ENCODE measurements at places on chromosomes 1 and 21. TPM values are rescaled to one million over a fixed set of nuclear protein-coding genes. Genes with fewer than 3 reads are reported as not detected.

The ERG gene
- 4.4 TPM for total RNA-seq

DNA sequence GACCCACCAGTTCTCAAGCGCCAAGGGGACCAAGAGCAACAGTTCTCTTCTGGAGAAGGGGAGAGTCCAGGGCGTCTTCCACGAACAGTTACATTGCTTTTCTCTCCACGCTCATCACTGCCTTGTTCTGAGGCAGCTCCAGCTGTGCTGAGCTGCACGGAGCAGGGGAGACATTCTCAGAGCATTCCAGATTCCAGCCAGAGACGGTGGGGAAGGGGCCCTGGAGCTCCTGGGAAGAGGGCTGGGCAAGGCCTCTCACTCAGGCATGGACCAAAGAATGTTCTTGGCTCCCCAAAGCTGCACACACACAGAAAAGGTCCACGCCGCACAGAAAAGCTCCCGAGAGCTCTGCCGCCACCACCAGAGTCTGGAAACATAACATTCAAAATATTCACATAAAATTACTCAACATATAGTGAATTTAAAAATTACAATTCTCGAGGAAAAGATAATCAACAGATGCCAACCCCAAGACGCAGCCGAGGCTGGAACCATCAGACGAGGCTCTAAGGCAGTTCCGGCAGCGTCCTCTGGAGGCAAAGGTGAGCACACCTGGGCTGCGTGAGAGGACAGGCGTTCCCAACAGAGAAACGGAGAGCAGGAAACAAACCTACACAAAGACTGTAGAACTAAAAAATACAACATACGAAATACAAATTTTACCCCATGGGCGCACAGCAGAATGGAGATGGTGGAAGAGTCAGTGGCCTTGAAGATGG lies 40.5 kb downstream of the UBE2G2 start:
- no peak for DNase-seq

- no peak for DNase-seq
Observed at GRCh38 chr1:70910013-70910412, 137.6 kb downstream of the PTGER3 start.

- DNase-seq: peak; percentile 95
Observed at GRCh38 chr1:21673277-21673780, 4.2 kb upstream of the RAP1GAP start.

GRCh38 chr1:243390162-243390791 lies 134.4 kb downstream of the SDCCAG8 start:
- no peak for DNase-seq

The FCRL6 gene
- not detected for total RNA-seq

GRCh38 chr1:236129306-236129705 lies 13.0 kb upstream of the GPR137B start:
- DNase-seq: no peak

DNA sequence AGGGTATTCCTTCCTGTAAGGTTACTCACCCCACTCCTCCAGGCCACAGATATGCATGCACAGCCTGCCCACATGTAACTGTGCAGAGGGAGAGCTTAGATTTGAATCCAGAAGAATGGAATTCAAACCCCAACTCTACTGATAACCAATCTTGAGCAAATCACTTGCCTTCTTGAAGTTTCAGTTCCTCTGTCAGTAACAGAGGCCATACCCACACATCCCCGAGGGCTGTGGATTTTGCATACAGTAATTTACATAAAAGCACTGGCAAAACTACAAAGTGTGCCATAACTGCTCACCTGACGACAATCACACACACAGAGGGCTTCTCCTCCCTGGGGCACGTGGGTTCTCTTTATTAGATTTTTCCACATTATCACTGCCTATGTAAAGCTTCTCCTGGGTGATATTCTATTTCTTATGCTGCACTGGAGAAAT lies 18.6 kb downstream of the CD247 start:
- no peak for DNase-seq

The ABCG1 gene
- total RNA-seq: 1.9 TPM

The KCNJ15 gene
- total RNA-seq: not detected

DNA sequence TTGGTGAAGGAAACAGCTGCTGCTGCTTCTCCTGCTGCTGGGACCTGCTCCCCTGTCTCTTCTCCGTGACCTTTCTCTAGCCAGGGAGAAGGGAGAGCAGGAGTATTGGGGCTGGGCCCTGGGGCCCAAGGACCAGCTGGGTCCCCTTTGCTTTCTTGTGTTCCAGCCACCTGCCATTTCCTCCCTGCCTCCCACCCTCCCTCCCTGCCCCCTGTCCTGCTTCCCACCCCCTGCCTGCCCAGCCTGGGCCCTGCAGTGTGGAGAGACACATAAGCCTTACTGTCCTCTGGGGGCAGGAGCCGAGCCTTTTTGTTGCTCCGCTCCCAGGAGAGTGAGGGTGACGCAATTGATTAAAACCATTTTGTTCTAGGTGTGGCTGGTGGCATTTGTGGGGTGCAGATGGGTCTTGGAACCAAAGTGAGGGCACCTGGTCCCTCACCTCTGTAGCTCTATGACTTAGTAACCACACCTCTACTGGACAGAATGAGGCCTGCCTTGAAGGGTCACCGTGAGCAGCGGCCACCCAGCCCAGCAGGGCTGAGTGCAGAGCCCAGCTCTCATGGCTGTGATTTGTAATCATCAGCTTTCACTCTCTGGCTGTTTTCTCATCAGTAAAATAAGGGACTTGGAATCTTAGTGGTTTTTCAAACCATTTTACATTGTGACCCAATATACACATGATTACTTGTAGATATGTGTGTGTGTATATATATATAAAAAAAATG lies 13.9 kb upstream of the TMEM222 start:
- DNase-seq: no peak

DNA sequence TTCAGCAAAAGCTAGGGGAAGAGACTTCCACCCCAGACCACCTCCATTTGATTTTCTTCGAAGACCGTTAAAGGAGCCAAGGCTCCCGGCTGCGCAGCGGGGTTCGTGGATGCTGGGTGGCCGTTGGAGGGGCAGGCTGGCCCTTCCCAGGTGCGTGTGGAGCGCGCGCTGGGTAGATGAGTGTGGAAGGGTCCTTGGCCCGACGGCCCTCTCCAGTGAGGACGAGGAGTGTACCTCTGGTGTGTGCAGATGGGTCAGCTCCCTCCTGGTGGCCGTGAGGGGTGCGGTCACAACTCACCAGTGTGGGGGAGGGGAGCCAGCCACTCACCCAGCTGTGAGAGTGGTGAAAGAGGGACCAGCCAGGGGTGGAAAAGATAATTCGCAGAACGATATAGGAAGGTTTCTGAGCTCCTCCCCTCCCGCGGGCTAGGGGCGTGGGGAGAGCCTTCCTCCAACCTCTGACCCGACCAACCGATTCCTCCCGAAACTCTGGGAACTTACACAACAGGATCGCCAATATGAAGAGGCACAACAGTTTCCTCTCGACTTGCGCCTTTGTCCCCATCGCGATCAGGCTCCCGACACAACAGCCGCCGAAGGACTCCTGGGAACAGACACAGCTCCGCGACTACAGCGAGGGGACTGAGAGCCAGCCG lies at the start of gene F11R:
Gene F11R (minus strand): TSS at position 644 of the 656 bp plus-strand sequence. CDS start 79 bp downstream, at position 565.
- no peak for DNase-seq

DNA sequence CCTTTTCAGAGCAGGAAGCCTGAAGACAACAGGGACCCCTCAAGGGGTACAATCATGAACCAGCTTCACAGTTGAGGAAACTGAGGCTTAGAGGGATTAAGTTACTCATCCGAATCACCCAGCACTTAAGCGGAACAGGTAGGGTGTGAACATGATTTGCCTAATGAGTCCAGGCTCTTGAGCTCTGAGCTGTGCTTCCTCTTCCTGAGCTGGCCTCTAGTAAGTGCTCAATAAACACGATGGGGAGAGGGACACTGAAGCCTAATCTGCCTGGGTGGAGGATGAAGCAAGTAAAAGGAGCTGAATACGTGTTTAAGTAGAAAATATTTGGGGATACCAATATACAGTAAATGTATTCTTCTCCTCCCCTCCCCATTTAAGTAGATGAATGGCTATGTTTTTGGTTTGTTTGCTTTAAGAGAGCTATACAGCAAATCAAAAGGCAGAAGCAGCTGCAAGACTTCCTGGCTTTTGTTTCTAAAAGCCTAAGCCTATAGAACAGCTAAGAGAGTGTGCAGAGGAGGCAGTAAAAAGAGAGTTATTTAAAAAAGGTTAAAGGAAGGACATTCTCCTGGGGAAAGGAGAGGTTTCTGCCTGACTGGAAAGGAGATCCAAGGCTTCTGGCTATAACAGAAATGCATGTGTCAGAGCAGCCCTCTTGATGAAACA lies 20.5 kb downstream of the STPG1 start:
- no peak for DNase-seq

The MAN1A2 gene
- 22.9 TPM for total RNA-seq

The UBE2Q1 gene
- total RNA-seq: 66.0 TPM

DNA sequence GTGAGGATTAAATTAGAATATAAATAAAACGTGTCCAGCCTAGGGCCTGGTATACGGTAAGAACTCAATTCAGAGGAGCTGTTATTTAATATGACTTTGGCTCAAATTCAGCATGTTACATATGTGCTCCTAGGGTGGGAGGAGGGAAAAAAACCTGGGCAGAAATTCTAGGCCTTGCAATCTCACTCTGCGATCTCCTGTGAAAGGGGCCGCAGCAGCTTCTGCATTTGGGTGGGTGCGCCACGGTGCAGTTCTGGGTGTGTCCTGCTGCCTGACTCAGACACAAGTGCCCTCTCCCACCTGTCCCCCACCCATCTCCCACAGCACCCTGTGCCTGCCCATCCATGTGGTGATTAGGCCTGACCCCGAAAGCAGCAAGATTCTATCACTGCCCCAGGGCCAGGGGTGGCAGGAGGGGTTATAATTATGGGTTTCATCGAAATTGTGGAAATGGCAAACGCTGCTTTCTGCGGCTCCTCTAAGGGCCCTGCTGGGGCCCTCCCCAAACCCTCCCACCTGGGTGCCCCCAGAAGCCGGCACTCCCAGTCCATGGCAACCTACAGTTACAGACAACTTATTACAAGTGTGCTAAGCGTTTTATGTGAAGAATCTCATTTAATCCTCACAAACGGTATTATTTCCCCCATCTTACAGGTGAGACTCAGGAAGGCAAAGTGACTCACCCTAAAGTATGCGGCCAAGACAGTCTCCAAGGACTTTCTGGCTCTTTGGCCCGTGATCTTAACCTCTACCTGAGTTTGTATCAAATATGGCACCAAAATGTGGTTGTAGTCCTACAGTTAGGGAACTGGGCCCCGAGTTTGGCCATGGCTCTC lies 25.5 kb upstream of the GRHL3 start:
- no peak for DNase-seq

GRCh38 chr1:18953731-18954231 lies 2.7 kb downstream of the IFFO2 start:
- DNase-seq: no peak

DNA sequence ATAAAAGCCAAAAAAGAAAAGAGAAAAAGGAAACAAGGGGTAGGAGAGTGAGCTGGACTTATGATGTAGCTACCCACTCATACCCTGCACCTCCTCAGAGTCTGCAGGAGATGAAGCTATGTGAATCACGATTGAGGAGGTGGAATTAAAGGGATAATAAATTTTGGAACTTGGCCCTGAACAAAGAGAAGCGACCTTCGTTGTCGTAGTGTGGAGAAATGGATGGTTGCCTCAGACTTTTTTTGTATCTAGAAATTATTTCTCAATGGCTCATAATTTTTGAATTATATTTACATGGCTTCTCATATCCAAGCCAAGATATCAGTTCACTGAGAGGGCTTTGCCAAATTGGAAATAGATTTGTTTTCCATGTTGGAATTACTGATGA lies 37.8 kb upstream of the SIPA1L2 start:
- peak; percentile 18 for DNase-seq

GRCh38 chr1:202034683-202035462 lies 24.5 kb downstream of the ELF3 start:
- peak; percentile 99 for DNase-seq

- peak; percentile 61 for DNase-seq
Observed at GRCh38 chr1:58908561-58909560, 125.0 kb upstream of the JUN start.

The CHRM3 gene
- 0.03 TPM for total RNA-seq

The GBP6 gene
- total RNA-seq: not detected

GRCh38 chr1:196598942-196599748 lies 9.1 kb downstream of the KCNT2 start:
- DNase-seq: no peak

- peak; percentile 57 for DNase-seq
Observed at GRCh38 chr1:31302709-31303441, 6.0 kb downstream of the ZCCHC17 start.

The FMN2 gene
- total RNA-seq: 15.6 TPM

DNA sequence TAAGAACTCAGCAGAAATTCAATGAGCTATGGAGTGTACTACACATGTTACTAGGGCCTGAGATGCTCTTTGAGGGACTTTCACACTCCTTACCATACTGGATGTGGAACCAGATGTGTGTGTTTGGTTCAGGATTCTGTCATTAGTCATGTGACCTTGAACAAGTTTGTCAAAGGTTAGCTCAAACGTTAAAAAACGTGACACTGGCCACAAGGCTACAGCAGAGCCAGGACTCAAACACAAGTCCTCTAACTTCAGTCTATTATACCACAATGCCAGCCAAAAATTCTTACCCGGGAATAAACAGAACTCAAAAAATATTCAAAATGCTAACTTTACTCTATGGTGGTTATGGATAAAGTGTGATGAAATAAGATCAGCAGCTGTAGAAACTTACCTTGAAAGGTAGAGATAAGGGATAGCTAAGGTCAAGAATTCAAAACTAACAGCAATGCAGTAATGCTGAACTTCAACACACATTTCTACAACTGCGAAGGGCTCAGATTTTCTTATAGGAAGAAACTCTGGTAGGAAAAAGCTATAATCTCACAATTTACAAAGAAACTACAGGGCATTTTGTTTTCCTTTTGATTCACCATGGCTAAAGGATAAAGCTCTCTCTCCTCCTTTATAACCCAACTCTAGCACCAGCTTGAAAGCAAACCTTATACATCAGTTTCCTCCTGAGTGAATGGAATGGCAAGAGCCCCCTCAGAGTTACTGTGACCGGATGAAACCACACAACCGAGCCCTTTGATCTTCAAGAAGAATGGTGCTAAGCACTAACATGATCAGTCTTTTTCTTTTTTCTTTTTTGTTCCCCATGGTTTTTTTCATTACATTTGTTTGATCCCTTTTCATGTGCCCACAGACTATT lies 233.9 kb downstream of the SLC45A1 start:
- DNase-seq: no peak

DNA sequence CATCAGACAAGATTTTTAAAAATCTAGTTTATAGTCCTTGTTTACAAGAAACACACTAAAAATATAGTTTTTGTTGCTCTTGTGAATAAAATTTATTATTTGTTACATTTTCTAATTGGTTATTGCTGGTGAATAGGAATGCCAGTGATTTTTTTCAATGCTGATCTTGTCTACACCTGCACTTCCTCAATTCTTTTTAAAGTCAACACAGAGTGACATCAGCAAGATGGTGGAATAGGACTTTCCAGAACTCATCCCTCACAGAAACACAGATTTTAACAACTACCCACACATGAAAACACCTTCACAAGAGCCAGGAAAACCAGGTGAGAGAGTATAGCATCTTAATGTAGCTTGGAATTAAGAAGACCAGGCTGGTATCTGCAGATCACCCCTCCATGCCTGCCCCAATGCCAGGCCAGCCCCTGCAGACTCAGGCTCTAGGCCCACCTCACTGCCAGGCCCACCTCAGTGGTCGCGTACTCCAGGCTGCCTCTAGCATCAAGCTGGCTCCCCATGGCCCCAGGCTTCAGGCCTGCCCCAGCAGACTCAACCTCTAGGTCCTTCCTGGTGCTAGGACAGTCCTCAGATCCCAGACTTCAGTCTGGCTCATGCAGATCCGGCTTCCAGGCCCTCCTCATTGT lies 117.6 kb downstream of the WDR3 start:
- no peak for DNase-seq

The ABCA4 gene
- total RNA-seq: 4.8 TPM

The ZBTB8B gene
- not detected for total RNA-seq

Data from MG63 (cell line).